ENCODE measurements at places on chromosomes 2 and 18.

- DNase-seq = no peak
These were observed 2.5 kb upstream of the PDCL3 start for GRCh38 chr2:100560216-100560830.

- no peak for DNase-seq
These were observed 273.2 kb downstream of the BCL2 start for GRCh38 chr18:63046375-63046774.

GRCh38 chr18:3624935-3625741, 175.2 kb downstream of the TGIF1 start:
- peak; percentile 15 for DNase-seq

DNA sequence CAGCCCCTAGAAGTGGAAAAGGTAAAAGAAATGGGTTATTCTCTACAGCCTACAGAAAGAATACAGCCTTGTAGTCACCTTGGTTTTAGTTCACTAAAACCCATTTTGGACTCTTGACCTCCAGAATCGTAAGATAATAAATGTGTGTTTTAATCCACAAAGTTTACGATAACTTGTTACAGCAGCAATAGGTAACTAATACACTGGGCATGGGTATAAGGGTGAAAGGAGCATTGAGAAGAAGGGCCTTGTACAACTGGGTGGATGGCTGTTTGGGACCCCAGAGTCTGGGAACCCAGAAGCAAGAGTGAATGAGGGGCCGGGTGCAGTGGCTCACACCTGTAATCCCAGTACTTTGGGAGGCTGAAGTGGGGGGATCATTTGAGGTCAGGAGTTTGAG, 2.2 kb upstream of the MFSD6 start:
- DNase-seq = no peak

- DNase-seq = no peak
These were observed 2.8 kb downstream of the WDR54 start for GRCh38 chr2:74424139-74424992.

GRCh38 chr18:74194691-74195090, 46.4 kb downstream of the TIMM21 start:
- DNase-seq = no peak

DNA sequence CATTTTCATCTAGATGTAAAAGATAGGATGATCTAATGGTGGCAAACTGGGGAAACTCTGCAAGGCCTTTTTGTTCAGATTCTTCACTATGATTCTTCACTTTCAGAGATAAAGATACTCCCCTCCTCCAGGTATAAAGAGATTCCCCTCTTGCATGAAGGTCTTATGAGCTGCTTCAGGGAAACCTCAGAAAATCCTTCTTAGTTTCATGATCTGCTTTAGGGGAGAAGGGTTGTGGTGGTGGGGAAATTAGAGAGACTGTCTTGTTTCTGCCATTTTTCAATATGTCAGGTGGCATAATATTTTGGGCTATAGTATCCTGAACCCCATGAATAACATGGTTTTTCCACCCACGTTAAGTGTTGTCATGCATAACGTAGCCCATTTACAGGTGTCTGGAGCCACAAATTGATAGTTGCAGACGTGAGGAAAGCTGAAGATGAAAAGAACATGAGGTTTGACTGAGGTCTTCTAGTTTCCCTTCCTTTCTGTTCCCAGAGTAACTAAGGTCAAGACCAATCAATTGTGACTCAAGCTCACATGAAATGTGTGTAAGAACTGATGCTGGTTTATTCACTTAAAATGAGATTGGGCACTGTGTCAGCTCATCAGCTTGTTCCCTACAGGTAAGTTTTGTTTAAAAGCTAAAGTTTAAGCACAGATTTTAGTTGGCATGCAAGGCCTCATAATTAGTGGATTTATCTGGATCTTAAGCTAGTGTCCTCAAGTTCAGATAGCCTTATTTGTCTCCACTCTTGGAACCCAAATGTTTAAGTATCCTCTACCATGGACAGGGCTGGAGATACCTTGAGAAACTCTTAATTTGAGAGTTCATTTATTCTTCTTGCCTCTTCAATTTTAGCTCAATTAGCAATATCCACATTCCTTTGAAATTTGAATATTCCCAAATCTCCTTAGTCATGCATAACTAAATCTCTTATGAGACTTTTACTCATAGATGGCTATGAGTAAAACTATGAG, 304.5 kb upstream of the FANCL start:
- no peak for DNase-seq

- DNase-seq = no peak
These were observed 89.0 kb downstream of the MARCHF4 start for GRCh38 chr2:216283038-216283900.

- no peak for DNase-seq
These were observed 68.9 kb downstream of the DOCK10 start for GRCh38 chr2:224973112-224974016.

- no peak for DNase-seq
These were observed 111.8 kb upstream of the ASB18 start for GRCh38 chr2:236375973-236376476.

DNA sequence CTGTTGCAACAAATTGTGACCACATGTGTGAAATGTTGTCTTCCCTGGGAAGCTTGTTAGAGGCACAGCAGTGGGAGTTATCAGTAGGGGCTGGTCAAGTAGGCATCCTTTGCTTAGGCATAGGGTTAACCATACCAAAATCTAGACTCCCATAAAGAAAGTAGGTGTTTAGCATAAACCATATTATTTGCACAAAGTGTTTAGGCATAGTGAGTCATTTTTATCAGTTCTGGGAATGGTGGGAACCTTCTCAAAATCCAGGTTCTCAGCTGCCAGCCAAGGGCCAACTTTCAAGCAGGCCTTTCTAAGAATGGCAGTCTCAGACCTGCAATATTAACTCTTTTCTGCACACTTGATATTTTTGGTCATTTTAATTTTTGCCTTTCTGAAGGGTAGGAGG, 88.5 kb downstream of the RAB3GAP1 start:
- DNase-seq = no peak

DNA sequence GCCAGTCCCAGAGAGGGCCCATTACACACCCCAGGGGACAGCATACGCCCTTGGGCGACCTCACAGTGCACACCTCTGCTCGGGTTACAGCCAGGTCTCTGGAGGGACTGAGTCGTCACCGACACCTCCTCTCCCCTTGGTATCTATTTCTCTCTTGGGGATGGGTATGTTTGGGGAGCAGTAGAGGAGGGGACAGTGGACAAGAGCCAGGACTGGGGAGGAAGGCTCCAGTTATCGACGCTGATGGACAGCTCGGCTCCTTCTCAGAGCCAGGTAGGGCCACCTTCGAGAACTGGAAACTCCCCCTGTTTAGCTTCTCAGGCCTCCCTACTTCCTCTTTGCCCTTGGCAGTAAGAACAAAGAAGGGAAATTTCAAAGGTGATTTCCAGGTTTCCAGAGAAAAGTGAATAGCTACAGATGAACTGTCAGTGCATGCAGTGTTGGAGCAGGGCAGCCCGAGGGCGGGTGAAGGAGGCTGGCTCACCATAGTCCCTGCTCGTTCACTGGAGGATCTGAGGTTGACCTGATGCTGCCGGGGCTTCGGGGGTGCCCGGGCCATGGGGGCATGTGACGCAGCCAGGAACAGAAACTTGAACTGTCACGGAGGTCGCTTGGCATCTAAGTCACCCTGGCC, 4.4 kb upstream of the SEMA4C start:
- no peak for DNase-seq

- no peak for DNase-seq
These were observed 584.5 kb downstream of the ZEB2 start for GRCh38 chr2:143935482-143935752.

- DNase-seq = no peak
These were observed 57.2 kb upstream of the RTN4 start for GRCh38 chr2:55107436-55107835.

DNA sequence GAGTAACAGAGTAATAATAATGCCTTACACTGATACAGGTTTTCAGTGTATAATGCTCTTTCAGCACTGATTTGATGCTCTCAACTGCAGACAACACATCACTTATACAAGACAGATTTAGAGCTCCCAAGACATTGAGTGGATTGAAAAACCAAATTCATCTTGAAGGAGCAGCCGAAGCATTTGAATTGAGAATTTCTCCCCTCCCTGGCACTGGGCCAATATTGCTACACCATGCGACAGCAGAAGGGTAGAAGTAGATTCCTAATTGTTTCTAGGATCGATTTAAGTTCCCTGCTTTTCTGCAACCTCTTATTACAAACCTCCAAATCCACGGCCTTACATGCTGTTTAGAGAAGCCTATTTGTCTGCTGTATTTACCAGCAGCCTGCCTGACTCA, 15.5 kb downstream of the CENPA start:
- DNase-seq = no peak

- DNase-seq = no peak
These were observed 123.9 kb downstream of the EPHA4 start for GRCh38 chr2:221448057-221448843.

GRCh38 chr2:238418999-238419546, 7.7 kb upstream of the ASB1 start:
- DNase-seq = no peak

DNA sequence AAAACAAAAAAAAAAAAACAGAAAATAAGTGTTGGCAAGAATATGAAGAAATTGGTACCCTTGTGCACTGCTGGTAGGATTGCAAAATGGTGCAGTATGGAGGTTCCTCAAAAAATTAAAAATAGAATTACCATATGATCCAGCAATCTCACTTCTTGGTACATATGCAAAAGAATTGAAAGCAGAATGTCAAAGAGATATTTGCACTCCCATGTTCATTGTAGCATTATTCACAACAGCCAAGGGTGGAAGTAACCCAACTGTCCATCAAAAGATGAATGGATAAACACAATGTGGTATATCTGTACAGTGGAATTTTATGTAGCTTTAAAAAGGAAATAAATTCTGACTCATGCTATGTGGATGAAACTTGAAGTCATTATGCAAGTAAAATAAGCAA, 72.8 kb upstream of the POU3F3 start:
- DNase-seq = no peak

GRCh38 chr2:47607005-47607679, 175.8 kb upstream of the MSH6 start:
- DNase-seq = no peak

- no peak for DNase-seq
These were observed 31.7 kb downstream of the LPIN2 start for GRCh38 chr18:2981212-2981728.

DNA sequence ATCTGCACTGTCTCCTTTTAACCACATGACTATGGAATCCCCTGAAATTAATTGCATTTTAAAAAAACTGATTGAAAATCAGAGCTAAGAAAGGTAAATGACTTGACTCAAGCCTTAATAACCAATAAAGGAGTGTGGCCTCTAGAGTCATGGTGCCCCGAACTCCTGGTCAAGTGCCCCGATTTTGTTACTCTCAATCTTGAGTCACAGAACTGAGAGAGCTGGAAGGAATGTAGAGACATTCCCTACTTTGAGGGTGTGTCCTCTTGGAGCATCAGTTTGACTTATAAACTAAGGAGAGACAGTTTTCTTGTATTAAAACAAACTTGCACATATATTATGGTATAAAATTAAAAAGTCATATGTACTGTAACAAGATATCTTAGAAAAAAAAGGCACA, 2.4 kb downstream of the WDR43 start:
- DNase-seq = no peak

DNA sequence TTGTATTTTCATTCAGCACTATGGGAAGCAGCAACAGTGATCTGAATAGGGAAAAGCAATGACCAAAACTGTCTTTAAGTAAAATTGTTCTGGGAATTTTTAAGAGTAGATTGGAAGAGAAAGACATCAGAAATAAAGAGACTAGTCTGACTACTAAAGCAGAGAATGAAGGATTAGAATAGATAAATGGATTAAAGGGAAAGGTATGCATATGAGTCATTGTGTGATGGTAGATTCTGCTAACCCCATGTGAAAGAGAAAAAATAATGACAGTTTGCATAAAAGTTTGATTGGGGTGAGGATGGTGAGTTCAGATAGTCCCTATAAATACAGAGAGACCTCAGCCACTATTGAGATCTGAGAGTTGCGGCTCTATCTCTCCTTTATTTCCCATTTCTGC, 139.6 kb upstream of the DCC start:
- no peak for DNase-seq

GRCh38 chr18:64142904-64143303, 6.0 kb downstream of the LINC00305 start:
- no peak for DNase-seq

- peak; percentile 20 for DNase-seq
These were observed 1.7 kb downstream of the TRIP12 start for GRCh38 chr2:229920011-229920641.

- DNase-seq = no peak
These were observed 236.1 kb downstream of the GCA start for GRCh38 chr2:162579986-162580385.

GRCh38 chr2:46657042-46657504, 177.7 kb downstream of the TMEM247 start:
- no peak for DNase-seq

DNA sequence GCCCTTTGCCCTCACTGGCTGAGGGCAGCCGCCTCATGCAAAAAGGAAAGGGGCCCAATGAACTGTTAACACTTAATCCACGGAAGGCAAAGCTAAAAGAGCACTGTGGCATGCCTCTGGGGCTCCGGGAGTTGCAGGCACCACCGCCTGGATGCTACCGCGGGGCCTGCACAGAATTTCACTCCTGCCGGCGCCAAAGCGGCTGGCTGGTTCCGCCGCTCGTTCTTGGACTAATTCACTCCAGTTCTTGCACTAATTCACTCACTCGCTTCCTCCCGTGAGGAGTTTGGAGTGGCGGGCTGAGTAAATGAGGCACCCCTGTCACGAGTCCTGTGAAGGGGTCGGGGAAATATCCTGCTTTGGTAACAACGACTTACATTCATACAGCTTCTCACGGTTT, 14.0 kb upstream of the MAPK4 start:
- no peak for DNase-seq

- no peak for DNase-seq
These were observed 369.2 kb downstream of the GALNT13 start for GRCh38 chr2:154240921-154241379.

DNA sequence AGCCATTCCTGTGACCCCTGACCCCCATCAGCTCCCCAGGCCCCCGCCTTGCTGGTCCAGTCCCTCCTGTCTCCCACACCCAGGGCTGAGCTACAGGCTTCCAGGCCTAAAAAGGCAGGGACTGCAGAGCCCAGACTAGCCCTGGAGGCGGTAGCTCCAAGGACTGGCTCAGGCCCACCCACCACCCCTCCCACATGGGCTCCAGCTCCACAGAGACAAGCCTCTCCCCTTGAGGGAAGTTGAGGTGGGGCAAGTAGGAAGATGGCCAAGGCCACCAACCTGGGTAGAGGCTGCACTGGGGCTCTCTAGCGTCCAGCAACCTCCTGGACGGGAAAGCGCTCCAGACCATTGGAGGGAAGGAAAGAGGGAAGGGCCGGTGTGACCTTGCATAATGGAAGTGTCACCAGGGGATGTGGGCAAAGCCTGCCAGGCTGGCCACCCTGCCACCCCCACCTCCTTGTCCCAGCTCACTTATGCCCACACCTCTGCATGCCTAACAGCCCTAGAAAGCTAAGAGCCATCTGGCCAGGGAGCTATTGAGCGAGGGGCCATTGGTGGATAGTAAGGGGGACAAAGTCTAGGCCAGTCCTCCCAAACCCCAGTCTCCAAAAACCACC, 63.1 kb downstream of the TNS1 start:
- no peak for DNase-seq

GRCh38 chr2:231228974-231229529, 30.6 kb downstream of the ARMC9 start:
- DNase-seq = no peak

- no peak for DNase-seq
These were observed 26.5 kb upstream of the FAM117B start for GRCh38 chr2:202608142-202608852.
